ENCODE measurements at places on chromosomes 12 and 14.

DNA sequence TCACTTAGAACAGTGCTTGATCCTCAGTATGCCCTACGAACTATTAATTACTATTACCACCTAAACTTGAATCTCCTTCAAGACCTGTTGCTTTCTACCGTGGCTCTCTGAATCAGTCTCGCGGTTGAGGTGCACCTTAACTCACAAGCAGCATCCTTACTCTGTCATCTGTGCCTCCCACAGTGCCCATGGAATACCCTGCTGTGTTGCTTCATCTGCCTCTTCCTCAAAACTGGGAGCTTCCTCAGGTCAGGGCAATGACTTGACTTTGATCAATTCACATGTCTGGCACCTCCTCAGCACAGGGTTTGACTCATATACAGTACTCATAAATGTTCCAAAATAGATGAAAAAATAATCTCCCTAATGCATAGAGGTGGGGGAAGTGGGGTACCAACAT lies 305.9 kb downstream of the NUAK1 start:
- DNase-seq = no peak

DNA sequence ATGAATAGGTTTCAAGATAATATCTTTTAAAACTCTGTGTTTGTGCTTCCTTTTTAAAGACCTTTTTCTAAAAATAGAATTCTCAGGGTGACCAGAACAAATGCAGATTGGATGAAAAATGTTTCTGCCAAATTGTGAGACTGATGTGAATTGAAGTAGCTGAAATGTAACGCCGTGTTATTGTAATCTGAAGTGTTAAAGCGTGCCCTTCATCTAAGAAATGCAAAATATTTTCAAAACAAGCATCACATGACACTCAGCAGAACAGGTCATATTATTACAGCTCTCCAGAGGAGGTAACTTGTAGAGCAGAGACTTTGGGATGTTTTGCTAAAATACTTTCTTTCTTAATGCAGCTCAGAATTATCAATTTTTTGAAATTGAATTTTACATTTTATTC lies 90.0 kb upstream of the PLEKHA5 start:
- DNase-seq = no peak

- DNase-seq = no peak
Measured at GRCh38 chr12:1044696-1045095, 53.7 kb downstream of the ERC1 start.

GRCh38 chr12:92496790-92497189 lies 206.0 kb upstream of the PLEKHG7 start:
- no peak for DNase-seq

DNA sequence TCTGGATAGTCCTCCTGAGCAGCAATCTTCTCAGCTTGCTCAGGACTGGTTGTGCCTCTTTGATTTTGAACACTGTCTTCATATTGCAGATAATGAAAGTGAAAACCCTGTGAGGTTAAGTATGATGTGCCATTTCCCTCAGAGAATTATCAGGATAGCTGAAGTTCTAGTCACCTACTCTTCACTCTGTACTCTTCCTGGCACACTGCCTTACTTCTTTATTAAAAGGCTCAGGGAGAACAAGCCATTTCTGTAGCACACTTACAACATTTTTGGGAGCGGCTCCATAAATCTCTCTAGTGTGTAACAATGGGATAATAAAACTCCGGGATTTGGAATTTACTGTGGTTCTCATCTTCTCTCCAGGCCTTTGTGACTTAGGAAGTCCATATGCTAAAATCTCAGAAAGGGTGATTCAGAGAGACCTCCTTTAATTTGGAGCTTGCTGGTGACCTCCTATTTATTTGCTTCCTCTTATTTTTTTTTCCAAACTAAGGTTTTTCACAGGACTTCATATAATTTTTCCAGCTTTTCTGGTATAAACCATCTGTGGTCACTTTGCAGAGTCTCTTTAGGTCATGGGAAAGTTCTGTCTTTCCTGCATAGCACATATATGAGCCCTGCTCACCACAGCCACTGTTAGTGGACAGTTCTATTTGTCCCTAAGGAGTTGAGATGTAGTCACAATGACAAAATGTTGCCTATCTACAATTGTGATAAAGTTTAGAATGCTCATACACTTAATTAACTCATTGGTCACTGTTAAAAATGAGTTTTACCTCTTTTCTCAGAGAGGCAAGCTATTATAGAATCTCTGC lies 53.5 kb upstream of the LDHB start:
- peak; percentile 40 for DNase-seq

GRCh38 chr14:74190927-74191575 lies 48.2 kb upstream of the VSX2 start:
- no peak for DNase-seq

DNA sequence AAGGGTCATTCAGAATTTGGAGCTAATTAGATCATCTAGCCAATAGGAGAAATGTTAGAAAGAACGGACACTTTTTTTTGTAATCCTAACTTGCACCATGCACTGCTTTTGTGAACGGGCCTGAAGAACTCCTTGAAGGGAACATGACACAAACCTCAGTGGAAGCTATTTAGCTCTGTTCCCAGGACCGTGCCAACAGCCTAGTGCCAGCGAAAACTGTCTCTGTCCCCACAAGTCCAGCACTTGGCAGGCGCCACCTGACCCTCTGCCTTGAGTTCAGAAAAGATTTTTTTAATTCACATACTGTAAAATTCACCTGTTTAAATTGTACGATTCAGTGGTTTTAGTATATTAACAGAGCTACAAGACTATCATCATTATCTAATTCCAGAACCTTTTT lies 31.3 kb upstream of the KCNA5 start:
- no peak for DNase-seq

- DNase-seq = no peak
Measured at GRCh38 chr12:98388126-98388525, 127.3 kb upstream of the TMPO start.

DNA sequence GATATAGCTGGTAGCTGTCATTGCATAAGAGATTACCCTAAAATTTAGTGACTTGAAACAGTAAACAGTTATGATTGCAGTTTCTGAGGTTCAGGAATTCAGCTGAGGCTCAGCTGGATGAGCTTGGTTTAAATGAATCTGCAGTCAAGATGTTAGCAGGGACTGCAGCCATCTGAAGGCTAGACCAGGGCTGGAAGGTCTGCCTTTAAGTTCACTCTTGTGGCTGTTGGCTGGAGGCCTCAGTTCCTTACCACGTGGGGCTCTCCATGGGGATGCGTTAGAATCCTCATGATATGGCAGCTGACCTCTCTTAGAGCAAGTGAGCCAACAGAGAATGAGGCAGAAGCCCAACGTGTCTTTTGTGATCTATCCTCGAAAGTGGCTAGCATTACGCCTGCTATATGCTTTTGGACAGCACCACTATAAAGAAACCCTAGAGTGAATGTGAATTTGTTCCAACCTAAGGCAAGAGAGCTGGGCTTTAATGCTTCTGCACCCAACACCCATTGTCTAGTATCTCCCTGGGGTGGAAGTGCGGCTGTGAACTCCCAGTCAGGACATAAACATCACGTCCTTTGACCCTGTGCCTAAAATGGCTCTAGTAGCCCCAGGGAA lies 26.0 kb downstream of the HSPB8 start:
- DNase-seq = no peak

- DNase-seq = no peak
Measured at GRCh38 chr12:106910202-106910601, 45.5 kb upstream of the TMEM263 start.

DNA sequence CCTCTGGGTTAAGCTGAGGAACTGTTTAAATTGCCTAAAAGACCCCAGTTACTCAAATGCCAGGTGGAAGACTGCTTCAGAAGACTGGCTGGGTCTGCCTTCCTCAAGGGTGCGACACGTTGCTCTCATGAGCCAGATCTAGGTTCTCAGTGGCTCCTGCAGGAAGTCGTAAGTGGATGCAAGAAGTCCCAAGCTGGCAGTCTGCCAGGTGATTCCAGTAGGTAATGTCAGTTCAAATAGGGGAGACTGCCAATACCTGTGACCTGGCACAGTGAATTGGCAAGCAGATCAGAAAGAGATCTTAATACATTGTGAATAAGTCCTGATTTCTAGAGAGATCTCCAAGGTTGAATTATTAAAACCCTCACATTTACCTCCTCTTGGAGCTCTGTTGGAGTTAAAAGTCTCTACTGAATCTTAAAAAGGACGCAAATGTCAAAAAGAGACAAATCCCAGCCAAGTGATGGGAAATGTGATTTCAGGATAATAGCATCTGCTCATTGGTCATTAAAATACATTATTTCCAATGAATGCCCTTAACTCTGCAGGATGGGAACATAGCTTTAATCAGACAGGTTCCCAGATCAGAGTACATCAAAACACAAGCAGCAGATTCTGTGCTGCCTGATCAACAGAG lies 98.8 kb upstream of the FRMD6 start:
- DNase-seq = no peak

DNA sequence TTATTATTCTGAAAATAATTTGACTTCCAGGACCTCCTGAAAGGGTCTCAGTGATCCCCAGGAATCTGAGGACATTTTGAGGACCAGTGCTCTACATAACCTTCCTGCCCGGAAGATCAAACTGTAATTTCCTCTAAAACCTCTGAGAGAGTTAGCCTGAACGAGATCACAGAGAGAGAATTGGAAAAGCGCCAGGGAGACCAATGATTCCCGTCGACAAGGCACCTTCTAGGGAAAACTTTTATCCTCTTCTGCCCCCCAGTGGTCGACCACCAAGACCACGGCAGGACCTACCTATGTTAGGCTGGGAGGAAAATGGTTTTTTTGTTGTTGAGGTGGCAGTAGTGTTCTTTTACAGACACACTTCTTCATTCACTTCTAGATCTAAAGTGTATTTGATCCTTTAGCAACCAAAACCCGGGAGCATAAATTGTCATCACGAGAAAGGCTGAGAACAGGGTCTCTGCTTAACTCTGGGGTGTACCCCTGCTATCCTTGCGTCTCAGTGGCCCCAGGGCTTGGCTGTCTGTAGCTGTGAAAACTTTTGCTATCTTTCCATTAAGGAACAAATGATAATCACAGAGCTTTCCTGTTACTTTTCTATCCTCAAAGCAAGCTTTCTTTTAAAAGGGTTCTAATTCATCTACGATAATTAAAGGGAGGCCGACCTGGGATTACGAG lies 62.9 kb upstream of the NID2 start:
- DNase-seq = peak; percentile 80

GRCh38 chr12:51270067-51270950 lies at the start of gene SMAGP:
SMAGP (minus strand) TSS chr12:51270415; CDS start chr12:51269278, 1,137 bp downstream.
- no peak for DNase-seq

GRCh38 chr14:21902561-21903181 lies 229.1 kb upstream of the OR4E1 start:
- DNase-seq = no peak

DNA sequence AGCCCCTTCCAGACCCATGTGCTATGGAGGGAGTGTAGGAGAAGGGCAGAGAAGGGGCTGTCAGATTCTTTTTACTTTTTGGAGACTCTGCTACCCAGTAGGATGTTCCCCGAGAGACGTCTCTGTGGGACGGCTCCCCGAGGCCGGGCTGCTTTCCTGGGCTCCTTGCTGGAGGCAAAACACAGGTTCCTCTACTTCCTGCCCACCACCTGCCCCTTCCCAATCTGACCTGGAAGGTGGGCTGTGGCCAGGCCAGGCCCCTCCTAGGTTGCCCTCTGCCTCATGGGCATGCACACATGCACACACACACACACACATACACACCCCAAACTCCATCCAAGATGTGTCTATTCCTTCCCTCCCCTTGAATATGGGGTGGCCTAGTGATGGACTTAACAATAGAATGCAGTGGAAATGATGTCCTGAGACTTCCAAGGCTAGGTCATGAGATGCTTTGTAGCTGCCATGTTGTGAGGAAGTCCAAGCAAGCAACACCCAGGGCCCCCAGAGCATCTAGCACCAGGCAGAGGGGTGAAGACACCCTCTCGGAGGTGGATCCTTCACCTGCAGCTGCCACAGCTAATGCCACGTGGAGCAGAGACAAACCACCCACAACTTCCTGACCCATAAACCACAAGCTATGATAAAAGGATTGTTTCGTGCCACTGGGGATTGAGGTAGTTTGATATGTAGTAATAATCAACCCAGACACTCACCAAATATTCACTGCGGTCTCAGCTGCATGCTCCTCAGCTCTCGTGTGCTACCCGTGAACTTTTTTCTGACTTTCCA lies 1.6 kb upstream of the ASB2 start:
- no peak for DNase-seq

- no peak for DNase-seq
Measured at GRCh38 chr12:113190761-113191160, 5.2 kb downstream of the RITA1 start.

GRCh38 chr14:65850429-65851135 lies 438.1 kb downstream of the FUT8 start:
- DNase-seq = no peak

- no peak for DNase-seq
Measured at GRCh38 chr12:93957870-93958269, 190.5 kb upstream of the PLXNC1 start.

DNA sequence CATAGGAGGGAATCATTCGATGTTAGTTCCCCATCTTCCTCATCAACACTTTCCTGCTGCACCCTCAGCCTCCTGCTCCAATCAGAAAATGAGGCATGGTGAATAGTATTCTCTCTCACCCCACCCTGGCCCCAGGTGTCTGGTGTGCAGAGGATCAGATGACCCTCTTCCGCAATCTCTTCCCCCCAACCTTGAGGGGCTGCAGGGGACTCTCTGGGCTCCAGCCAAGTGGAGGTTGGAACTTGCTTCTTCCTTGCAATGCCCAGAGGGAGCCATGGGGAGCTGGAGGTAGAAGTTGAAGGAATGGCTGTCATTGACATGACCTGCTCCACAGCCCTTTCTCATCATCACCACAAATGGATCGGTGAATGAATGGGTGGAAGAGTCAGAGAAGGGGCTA lies 20.2 kb upstream of the ESRRB start:
- DNase-seq = no peak

DNA sequence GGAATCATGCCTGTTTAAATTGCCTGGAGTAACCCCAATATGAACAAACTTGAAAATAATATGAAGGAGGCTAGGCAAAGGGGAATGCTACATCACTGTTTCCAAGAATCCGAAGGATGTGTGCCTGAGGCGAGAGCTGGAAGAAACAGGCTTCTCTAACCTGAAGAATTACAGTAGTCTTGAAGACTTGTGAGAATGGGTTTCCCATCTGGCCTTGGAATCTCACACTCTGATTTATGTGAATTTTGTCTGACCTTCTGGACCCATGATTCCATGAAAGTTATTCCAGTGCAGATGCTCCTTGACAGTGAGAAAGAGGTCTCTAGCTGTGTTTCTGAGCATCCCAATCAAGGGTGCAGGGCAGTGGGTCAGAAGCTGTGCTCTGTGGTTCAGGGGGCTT lies 122.1 kb upstream of the PARP11 start:
- DNase-seq = no peak

GRCh38 chr12:2960996-2961616 lies 1.9 kb downstream of the TEAD4 start:
- DNase-seq = no peak

Measured in right renal cortex interstitium (tissue), 3 donors.